ENCODE measurements at places on chromosomes 5 and 9.

GRCh38 chr9:122347348-122348287 is 23.2 kb upstream of the PTGS1 start:
- DNase-seq: no peak

- DNase-seq: no peak
Measured at GRCh38 chr9:134732392-134733110, 90.9 kb downstream of the COL5A1 start.

DNA sequence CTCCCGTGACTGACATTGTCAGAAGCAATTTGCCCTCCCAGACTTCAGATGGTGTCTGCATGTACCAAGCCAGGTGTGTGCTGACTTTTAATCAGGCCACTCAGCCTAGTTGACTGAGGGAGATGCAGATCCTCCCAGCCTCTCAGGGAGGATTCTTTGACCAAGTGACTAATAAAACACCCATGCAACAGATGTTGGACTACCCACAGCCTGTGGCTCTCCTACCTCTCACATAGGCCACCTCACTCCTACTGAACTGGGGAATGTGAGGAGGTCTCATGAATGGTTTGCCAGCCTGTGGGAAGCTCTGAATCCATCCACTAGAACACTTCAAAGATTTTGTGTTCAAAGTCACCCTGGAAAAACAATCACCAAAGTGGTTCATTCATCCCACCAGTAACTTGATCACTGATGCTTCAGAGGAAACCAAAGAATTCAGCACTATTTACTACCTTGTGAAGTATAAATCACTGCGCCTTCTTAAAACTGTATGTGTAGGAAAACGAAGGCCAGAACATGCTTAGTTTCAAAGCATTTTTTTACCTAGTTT is 80.1 kb downstream of the ESM1 start:
- DNase-seq: no peak

DNA sequence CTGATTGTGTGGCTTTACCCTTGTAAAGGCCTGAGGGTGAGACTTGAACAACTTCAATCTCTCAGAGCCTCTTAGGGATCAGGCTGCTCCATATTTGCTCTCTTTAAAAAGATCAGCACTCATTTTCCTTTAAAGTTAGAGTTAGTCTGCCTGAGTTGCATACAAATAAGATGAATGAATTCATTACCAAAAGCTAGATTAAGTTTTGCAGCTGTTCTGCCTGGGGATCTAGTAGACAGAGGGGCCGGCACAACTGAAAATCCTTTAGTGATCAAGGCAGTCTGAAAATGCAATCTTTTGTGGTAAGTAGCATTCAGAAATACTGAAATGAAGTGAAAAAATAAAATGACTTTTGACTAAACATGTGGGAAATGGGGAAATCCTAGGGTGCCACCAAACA is 264.0 kb downstream of the MAN2A1 start:
- DNase-seq: no peak

GRCh38 chr5:93385655-93386054 is 195.4 kb downstream of the NR2F1-AS1 start:
- no peak for DNase-seq

DNA sequence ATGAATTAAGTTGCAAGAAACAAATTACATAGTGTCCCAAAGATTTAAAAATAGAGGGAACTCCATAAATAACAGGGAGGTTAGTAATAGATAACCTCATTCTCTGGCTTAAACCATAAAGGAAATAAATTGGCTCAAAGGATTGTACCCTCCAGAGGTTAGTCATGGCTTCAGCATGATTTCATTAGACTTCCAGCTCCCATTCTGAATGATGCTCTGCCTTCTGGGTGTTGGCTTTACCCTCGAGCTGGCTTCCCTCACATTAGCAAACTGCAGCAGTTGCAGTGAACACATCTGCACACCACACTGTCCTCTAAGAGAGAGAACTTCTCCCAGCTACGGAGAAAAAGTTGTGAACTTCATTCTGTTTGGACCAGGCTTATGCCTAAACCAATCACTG is 70.4 kb downstream of the RGS7BP start:
- no peak for DNase-seq

DNA sequence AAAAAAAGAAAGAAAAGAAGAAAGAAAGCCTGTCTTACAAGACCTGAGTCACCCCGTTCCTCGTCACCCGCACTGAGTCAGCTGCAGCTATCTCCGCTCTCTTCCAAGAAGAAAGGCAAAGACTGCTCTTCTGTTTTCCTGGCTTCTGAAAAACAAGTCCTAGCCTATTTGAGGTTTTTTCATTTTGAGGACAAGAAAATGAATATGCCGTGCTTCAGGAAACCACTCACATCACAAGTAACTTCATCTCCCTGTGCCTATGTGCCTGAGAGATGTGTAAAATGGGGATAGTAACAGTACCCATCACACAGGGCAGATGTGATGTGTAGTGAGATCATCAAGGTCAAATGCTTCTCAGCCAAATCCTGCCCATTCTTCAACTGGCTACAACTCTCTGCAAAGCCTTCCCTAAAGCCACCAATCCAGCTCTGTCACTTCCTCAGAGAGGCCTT is 78.4 kb downstream of the GLDC start:
- DNase-seq: no peak

- DNase-seq: no peak
Measured at GRCh38 chr5:180618487-180618828, 27.2 kb upstream of the SCGB3A1 start.

- no peak for DNase-seq
Measured at GRCh38 chr9:110142253-110142652, 65.7 kb downstream of the C9orf152 start.

- DNase-seq: no peak
Measured at GRCh38 chr5:147169901-147170300, 64.9 kb upstream of the STK32A start.

GRCh38 chr9:114308361-114308950 is 14.4 kb upstream of the ORM1 start:
- DNase-seq: peak; percentile 9

GRCh38 chr9:87613265-87614111 is 112.4 kb upstream of the CTSL start:
- no peak for DNase-seq

- no peak for DNase-seq
Measured at GRCh38 chr9:92774274-92774673, 9.6 kb upstream of the BICD2 start.

GRCh38 chr9:137217276-137218211 is 4.5 kb downstream of the RNF208 start:
- no peak for DNase-seq

- DNase-seq: no peak
Measured at GRCh38 chr5:144315026-144315425, 144.4 kb downstream of the KCTD16 start.

- no peak for DNase-seq
Measured at GRCh38 chr5:166651234-166651633, 1640.2 kb upstream of the WWC1 start.

DNA sequence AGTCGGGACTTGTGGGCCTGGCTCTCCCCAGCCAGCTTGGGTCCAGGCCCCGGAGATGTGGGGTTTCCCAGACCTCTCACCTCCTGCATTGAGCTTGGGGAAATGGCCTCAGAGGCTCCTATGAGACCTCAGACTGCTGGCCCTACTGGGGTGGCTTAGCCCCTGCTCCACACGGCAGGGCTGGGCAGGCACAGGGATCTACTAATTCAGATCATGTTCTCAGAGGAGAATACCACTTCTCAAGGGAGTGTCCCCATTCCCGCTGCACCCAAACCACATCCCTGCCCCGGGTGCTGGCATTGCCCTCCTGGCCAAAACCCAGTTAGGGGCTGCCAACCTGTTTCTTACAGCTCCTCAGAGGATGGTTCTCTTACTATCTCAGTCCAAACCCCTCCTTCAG is 82.1 kb upstream of the LMX1B start:
- no peak for DNase-seq

DNA sequence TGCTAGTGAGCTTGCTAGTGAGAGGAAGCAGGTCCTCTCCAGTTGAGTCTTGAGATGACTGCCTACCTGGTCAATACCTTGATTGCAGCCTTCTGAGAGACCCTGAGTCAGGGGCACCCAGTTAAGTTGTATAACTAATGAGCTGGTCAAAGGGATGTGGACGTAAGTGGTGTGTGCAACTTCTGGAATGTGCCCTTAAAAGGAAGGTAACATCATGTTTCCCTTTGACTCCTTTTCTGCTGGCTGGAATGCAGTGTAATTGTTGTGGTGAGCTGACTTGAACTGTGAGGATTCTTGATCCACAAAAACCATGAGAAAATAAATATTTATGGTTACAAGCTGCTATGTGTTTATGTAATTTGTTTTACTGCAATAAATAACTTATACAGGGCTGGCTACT is 2.4 kb upstream of the SNX2 start:
- no peak for DNase-seq

GRCh38 chr9:72933730-72934665 is 18.9 kb downstream of the ALDH1A1 start:
- no peak for DNase-seq

DNA sequence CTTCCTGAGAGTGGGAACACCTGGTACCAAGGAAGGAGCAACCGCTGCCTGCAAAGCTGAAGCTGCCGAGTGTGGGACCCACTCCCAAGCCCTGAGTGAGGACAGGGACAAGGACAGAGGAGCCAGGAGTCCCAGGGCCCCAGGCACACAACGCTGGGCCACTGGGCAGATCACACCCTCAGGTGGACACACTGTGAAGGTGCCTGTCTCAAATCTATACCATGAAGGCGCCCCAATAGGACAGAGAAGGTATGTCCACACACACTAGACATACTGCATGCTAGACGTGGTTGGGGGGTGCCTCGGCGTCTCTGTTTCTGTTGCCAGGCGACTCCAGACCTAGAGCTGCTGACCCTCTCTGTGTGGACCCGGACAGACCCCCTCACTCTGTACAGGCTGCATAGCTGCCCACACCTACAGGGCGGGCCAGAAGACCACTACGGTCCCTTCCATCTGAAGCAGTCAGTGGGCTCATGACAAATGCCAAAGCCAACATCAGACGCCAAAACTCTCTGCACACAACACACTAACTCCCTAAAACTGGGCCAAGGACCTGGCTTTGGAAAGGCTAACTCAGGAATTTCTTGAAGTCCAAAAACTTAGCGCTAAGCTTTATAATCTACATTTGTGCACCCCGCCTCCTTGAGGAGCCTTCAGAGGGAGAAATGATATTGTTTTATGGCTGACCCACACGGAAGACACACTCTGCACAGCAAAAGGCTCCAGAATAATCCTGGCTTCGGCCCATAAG is 60.7 kb downstream of the ROR2 start:
- DNase-seq: no peak

GRCh38 chr5:56200971-56201666 is 32.0 kb downstream of the ANKRD55 start:
- peak; percentile 15 for DNase-seq

DNA sequence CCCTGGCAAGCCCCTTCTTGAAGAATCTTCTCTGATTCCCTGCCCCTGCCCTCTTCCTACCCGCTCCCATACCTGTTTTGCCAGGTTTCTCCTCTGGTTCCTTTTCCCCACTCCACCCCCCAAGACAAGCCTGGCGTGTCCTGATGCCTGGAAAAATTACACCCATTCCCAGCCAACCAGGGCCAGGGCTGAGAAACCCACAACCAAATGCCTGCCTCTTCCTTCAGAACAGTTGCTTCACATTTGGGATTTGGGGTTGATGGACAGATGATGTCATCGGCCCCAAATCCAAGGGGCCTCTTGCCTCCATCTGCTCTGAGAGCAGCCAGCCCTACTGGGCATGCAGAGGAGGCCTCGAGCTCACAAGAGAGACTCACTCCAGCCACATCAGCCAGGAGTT is 8.8 kb upstream of the NEK6 start:
- DNase-seq: no peak

GRCh38 chr9:22079873-22080341 is 70.8 kb upstream of the CDKN2B start:
- DNase-seq: no peak

DNA sequence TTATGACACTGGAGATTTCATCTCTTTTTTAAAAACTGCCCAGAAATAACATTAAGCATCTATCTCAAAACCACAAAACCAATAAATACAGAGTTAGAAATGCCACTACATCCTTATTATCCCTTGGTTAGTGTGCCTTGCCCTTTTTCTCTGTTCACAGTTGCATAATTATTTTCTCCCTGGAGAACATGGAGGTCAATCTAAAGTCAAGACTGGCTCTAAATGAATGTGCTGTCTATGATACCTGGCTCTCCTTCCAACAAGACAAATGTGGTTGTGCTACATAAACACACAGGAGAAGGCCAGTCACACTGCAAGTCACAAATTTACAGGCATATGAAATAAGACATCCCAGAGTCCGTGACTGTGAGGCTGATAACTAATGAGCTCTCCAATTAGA is 2.8 kb downstream of the FBN2 start:
- no peak for DNase-seq

DNA sequence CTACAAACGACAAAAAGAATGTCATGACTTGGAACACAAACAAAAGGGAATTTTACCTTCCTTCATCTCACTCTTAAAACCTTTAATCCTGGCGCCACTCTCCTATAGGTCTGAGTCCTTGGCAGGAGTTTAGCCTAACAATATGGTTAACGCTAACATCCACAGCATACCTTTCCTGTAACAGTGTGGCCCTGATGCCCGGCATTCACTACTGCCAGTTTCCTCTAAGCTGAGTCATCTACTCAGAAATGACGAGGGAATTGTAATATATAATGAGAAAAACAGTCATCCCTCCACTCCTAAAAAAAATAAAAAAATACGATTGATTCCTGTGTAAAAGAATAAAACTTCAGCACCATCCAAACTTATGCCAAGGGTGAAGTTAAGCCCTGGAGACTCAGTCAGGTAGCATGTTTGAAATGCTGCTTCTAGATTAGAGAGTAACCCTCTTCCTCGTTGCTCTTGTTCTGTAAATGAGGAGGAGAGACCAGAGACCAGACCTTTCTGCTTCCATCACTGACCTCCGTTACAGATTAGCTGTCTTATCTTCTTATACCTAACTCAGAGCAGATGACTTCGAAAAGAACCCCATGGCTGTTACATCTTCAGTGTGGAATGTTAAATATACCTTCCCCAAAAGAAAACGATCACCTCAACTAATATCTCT is 37.4 kb downstream of the CCDC125 start:
- no peak for DNase-seq

DNA sequence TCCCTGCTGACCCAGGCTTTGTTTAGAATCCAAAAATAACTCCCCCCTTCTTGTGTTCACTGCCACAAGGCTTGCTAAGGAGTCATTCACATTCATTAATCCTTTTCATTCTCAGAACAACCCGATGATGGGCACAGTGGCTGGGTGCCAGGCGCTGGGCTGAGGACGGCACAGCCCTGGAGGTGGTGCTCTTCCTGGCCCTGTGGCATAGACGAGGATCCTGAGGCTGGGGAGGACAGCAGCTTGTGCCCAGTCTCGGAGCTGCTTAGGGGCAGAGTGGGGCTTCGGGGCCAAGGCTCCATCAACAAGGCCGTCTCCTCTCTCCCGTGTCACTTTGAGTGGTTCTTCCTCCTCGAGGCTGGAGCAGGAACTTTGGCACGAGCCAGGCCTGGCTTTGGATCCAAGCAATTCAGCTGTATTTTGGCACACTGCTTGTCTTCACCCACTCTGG is 166.7 kb downstream of the TTLL11 start:
- no peak for DNase-seq

- no peak for DNase-seq
Measured at GRCh38 chr9:2039294-2040180, 24.4 kb downstream of the SMARCA2 start.

All from memory B cell (primary cell).